ENCODE measurements at places on chromosomes 7 and 10.

DNA sequence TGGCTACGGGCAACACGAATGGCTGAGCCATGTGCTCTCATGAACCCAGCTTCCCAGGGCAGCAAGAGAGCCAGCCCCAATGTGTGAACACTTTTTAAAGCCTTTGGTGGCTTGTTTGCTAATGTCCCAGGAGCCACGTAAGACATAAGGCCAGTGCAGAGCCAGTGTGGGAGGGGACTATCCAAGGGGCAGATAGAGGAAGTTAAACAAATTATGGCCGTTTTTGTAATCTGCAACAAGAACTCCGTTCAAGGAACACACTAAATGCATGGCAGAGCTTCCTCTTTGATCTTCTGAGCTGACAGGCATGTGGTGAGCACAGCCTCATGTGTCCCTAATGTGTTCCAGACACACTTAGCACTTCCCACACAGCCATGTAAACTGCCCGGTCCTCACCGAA, 133.3 kb downstream of the TEX36 start:
- no peak for DNase-seq

GRCh38 chr10:34696423-34696822, 118.7 kb downstream of the PARD3 start:
- DNase-seq: no peak

DNA sequence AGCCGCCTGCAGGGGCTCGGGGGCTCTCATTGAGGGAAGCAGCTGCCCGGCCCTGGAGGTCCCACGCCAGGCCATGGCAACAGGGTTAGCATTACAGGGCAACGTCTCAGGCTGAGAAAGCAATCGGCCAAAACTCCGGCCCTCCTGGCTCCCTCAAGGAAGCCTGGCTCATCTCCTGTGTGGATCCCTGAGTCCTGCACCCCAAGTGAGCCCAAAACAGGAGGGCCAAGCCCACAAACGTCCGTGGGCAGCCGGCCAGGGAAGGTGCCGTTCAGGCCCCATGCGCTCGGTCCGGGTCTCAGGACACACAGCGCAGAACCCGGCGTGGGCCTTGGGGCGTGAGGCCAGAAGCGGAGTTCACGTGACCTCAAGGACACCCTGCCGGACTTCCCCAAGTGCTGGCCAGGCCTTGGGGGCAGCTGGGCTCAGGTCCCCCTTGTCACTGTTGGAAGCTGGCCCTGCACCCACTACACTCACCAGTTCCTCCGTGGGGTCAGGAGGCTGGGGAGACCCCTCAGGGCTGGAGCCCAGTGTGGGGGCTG, 8.0 kb upstream of the PWWP2B start:
- DNase-seq: no peak

DNA sequence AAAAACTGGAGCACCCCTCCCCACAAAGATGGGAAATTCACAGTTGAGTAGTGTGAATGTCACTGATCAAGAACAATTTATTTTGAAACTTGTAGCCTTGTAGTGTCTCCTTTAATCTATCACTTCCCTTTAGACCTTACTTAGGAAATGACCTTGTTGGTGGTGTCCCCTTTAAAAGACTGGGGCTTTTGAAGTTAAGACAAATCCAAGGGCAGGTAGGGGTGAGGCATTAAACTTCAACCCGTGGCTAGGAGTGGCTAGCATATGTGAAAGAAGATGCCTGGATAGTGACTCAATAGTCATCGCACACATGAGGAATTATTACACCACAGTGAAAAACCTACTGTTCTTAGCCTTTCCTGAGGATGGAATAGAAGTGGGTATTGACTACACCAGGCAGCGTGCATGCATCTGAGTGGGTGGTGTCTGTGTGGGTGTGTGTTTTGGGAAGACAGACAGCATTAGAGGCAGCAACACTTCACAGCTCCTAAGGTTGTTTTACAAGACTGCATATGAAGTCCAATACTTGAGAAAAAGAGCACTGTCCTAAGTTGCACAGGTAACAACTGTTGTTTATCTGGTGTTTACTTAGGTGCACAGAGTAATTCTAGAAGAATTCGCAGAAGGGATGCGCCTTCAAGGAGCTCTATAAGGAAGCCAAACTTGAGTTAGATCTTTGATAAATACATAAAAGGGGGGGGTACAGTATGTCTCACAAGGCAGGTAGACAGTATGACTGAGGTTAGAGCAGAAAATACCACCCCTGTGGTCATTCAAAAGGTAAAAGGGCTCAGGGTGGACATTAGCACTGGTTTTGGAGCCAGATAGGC, 32.9 kb downstream of the ABLIM1 start:
- DNase-seq: no peak

- DNase-seq: no peak
Observed at GRCh38 chr10:72445851-72446250, 91.1 kb upstream of the DNAJB12 start.

GRCh38 chr7:132933072-132933458, 148.8 kb downstream of the CHCHD3 start:
- no peak for DNase-seq

DNA sequence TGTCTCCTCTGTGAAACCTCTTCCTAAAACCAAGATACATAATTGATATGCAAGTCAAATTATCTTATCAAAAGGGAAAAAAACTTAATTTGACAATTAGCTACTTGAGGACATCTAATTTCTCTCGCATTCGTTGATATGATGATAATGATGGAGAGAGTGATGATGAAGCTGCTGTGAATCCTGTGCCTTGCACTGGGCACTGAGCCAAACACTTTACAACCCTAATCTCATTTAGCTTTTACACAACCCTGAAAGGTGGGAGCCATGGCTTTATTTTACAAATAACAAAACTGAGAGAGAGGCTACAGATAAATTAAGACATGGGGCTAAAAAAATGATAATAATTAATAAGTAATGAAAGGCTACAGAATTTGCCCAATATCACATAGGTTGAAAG, 176.0 kb downstream of the NOC3L start:
- DNase-seq: no peak

- DNase-seq: no peak
Observed at GRCh38 chr10:60031183-60031582, 124.8 kb upstream of the CCDC6 start.

- DNase-seq: no peak
Observed at GRCh38 chr7:44720301-44720700, 28.3 kb upstream of the ZMIZ2 start.

DNA sequence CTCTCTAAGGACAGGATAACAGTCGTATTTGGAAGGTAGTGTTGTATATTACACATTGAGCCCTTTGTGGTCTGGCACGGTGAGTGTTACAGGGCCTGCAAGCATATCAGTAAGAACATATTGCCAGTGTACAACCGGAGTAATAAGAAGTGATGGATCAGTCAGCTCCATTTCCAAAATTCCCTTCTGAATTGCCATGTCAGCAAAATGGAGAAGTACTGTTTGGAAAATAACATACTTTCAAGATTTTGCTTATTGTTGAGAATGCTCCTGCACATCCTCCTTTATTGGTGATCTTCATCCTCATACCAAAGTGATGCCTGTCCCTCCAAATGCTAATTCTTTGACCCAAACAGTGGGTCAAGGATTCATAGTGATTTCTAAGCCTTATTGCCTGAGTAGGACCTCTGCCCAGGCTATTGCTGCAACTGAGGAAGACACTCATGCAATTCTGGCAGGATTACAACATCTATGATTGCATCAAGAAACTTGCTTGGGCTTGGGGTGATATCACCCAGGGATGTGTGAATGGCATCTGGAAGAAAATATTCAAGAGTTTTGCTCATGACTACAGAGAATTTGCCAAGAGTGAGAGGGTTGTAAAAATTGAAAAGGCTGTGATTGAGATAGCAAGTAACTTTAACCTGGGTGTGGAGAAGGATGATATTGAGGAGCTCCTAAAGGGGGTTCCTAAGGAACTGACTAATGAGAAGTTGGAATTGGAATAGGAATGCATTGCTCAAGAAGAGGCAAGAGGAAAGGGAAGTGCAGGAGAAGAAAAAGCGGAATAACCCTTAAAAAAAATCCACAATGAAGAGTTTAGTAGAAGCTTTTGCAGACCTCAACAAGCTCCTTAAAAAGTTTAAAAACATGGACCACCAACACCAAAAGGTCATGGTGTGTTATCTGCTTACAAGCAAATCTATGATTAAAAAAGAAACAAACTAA, 452.2 kb upstream of the SORCS1 start:
- no peak for DNase-seq

DNA sequence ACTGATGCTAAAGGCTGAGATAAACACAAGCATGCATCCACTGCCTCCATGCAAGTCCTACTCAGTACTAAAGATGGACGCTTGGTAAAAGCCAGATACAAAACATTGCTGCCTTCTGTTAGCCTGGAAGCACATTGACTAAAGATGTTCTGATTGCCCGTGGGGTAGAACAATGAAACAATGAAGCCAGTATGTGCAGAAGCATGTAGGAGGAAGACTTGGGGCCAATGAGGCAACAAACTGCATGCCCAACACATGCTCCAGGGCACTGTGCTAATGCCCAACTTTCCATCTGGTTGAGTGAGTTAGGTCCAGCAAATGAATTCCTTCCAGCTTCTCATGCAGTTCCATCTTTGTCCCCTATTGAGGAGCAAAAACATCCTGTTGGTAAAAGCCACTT, 1245.5 kb downstream of the GATA3 start:
- no peak for DNase-seq

GRCh38 chr10:49736564-49737113, 25.5 kb downstream of the OGDHL start:
- no peak for DNase-seq

- DNase-seq: no peak
Observed at GRCh38 chr7:93053209-93053948, 64.4 kb downstream of the SAMD9 start.

DNA sequence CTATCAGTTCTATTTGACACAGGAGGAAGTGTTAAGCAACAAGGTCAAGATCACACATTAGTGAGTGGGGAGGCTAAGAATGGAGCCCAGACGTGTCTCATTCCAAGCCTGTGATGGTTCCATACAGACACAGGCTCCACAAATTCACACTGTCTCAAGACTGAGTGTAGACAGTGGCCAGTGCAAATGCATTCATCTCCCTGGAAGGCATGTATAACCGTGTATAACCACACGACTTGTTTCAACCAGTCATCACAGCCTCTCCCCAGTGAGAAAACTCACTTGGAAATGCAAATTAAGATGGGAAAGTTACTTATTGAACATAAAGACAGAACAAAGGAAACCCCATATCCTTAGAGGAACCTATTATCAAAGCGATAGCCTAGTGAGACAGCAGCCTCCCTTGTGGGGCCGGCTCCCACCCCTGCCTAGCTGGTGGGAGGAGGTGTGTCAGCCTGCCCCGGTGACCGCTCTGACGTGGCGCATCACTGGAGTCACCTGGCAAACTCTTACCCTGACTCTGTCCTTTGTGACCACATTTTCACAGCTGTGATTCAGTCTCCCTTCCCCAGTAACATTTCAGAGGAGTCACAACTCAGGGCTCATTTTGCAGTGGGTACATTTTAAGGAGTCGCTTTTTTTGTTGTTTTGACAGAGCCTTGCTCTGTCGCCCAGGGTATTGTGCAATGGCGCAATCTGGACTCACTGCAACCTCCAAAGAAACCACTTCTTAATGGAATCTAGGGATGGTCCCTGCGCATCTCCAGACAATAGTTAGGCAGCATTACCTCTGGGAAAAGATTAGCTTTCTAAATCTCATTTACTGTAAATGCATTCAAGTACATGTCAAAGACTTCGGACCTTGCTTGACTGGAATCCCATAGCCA, 126.6 kb upstream of the PARD3 start:
- no peak for DNase-seq

GRCh38 chr10:76723844-76724243, 913.8 kb downstream of the KCNMA1 start:
- no peak for DNase-seq

DNA sequence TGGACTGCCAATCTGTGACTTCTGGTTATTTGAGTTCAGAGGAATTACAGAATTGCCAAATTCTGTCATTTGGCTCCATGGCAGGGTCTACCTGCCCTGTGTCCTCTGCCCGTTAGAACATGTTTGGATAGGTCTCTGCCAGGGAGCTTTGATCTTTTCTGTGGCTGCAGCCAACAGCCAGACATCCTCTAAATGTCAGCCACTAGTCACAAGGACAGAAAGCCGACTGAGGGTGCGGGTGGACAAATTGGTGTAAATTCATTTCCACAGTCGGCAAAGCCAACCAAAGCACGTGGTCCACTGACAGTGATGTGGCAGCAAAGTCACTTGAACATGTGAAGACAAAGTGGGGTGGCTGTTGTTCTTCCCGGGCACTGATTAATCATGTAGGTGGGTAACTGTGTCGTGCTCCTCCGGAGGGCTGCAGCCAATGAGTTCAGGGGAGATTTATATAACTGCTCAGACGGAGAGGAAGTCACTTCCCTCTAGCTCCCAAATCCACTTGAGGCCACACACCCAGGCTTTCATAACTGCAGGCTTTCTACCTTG, 26.7 kb upstream of the CAMK1D start:
- DNase-seq: no peak

GRCh38 chr10:79203833-79204232, 135.1 kb downstream of the ZMIZ1 start:
- DNase-seq: no peak

DNA sequence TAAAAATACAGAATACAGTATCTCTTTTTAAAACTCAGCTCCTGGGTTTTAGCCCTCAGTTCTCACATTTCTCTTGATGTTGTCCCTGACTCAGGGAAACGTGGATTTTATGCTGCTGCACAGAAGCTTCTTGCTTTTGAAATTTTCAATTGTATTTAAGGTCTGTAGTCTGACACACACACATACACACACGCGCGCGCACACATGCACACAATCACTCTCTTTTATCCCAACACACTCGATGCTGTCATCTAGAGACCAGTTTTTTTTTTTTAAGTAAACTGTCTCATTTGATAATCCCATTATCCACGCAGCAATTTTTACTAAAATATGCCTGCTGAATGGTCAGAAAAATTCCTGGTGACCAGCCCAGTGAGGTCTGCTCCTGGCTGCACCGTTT, 108.6 kb downstream of the KMT2E start:
- no peak for DNase-seq

DNA sequence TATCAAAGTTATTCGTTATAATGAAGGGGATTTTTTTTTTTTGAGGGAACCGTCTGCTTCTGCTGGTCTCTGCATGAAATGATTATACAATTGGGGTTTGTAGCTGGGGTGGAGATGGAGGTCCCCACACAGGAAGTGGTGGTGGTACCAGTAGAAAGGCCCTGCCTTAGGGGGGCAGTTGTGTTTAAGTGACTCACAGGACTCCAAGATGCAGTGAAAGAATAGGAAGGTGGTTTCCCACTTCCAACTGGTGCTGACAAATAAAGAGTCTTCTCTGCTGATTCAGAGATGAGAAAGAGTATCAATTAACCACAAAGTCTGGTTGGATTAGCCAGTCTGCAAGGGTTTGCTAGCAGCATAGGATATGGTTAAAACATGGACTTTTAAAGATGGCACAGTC, 376.0 kb downstream of the SORCS3 start:
- DNase-seq: no peak

- DNase-seq: no peak
Observed at GRCh38 chr7:84524714-84525694, 330.4 kb upstream of the SEMA3A start.

DNA sequence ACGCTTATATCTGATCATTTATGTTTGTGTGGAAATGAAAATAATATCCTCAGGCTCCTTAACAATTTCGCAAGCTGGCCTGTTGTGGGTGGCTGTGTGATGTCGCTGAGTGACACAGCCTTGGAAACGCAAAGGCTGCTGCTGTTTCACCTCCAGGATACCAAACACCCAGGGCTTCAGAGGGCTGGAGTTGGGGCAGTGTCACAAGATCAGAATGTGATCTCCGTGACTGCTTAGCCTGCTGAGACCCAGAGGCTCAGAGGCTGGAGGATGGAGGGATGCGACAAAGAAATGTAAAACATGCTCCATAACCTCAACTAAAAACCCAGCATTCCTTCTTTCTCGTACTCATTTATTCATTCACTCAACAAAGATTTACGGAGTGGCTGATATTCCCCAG, 37.2 kb upstream of the BMPER start:
- no peak for DNase-seq

- DNase-seq: no peak
Observed at GRCh38 chr10:50653142-50653541, 29.4 kb upstream of the SGMS1 start.
